Activated CD8-positive, alpha-beta T cell treated with anti-CD3 and anti-CD28 coated beads, Interleukin-2, amount 10 ng/mL, durations not matched to agents 7 days and 5 days (primary cell): ENCODE measurements at places on chromosomes 2 and 18. TPM values are rescaled to one million over a fixed set of nuclear protein-coding genes. Genes with fewer than 3 reads are reported as not detected.

ERMN gene
- total RNA-seq, result 3.2 TPM

DNA sequence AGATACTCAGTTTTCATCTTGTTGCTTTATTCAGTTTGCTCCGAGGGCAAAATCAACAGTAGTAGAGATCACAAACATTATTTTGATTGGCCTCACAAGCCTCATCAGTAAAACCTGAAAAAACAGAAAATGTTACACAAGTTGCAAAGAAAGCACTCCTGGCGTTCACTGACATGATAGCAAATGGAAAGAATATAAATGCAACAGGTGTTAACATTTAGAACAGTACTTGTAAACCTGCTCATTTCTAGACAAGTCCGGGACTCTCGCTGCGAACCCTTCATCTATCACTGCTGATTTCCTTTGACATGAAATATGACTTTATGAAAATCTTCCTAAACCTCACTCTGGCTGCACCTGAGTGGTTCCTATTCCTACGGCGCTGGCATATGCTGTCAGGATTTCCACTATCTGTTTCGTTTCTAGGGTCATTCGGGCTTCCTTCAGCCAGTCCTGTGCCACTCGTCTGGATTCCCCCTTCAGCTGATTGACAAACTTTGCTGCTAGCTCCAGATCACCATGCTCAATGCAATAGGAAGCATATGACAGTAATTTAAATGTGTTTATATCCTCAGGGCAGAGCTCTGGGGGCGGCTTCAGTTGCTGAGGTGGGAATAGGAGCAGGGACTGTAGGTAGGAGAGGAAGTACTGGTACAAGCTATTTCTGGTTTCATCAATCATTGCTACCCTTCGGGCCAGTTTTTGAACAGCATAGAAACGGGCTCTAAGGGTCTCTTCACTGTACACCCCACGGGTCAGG lies 38.1 kb downstream of the PTCD3 start:
- DNase-seq, result no peak

GAD1 gene
- total RNA-seq, result 2.2 TPM

KCNIP3 gene
- total RNA-seq, result not detected

CRYGC gene
- total RNA-seq, result not detected

GRCh38 chr2:69789175-69789721 lies 40.2 kb upstream of the GMCL1 start:
- DNase-seq, result no peak

GRCh38 chr2:38262069-38262871 lies 114.8 kb downstream of the ATL2 start:
- DNase-seq, result no peak

KATNAL2 gene
- 0.76 TPM for total RNA-seq

DNA sequence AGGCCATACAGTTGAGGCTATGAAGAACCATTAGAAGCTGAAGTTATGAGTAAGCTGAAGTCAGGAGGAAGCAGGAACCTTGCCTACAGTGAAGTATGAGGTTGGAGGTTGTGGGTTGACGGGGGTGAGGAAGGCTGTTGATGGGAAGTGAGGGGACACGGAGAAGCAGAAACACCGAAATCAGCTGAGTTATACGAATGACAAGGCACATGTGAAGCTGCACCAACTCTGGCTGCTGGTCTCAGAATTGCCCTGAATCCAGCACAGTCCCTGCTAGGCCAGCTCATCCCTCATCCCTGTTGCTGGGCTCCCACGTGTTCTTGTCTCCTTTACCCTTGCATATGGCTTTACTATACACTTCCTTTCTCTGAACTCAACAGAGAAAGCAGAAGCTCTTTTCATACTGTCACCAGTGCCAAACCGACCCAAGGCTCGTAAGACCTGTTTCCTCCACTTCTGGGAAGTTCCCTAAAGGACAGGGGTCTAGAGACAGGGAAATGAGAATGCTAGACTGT lies 9.2 kb upstream of the TMEM247 start:
- DNase-seq, result no peak

DNA sequence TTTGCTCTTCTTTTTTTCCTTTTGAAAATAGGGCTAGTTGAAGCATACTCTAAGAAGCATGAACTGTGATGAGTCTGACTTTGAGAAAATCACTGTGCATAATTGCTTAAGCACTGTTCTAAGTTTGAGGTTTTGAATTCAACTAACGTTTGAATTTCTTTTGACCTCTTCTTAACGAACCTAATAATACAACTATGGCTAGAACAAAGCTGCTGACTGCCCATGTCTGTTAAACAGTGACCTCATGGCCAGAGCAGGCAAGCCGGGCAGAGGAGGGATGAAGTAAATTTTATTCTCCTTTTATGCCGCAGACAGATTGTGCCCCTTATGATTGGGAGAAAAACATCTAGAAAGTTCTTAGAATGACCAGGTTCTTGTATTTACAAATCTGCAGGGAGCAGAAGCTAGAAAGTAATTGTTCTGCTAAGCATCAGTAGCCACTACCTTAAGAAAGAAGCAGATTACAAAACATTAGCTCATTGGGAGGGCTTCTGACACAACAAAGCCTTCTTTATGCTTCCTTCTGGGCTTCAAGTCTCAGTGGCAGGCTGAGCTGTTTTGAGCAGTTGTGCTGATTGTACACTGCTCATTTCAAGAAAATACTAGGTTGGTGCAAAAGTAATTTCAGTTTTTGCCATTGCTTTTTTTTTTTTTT lies 97.8 kb upstream of the RASGRP3 start:
- no peak for DNase-seq

DNAJC5G gene
- not detected for total RNA-seq

DNA sequence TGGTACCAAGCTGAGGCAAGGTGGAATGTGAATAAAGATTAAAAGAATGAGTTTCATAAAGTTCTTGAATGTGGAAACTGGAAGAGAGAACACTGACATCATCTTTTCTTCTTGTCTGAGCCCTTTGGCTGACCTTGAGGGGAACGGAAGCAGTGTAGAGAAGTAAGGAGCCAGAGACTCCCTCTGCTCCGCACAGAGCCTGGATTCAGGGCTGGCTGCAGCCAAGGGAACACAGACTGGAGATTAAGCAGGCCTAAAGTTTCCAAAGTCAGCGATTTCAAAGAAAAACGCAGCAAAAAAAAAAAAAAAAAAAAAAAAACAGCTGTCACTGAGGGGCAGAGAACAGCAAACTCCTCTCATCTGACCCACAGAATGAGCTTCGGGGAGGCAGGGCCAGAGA lies 19.3 kb upstream of the ALK start:
- no peak for DNase-seq

- no peak for DNase-seq
Observed at GRCh38 chr18:59907172-59907571, 7.4 kb downstream of the PMAIP1 start.

DNA sequence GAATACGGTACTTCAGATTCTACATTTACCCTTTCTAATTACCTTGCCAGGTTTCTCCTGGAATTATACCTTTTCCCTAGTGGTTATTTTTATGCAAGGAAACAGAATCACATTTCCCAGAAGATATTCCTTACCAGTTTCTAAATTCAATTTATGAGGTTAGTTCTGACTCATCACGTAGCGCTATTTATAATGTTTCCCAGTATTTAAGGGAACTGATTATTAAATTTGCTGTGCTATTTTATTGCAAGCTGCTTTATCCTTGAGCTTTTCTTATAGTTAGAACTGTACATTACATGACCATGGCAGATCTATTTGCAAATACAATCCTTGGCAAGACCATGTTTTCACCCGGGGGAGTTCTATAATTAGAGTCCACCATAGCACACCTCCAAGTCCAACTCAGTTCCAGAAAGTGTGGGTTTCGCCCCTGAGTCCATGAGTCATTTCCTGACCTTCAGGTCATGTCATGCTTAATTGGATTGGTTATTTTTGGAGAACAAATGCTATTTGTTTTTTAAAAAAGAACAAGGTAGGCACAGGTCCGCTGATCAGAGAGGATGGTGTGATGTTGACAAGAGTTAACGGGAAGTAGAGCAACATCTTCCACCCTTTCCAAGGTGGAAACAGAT lies 126.6 kb downstream of the ZNF532 start:
- DNase-seq, result no peak

DNA sequence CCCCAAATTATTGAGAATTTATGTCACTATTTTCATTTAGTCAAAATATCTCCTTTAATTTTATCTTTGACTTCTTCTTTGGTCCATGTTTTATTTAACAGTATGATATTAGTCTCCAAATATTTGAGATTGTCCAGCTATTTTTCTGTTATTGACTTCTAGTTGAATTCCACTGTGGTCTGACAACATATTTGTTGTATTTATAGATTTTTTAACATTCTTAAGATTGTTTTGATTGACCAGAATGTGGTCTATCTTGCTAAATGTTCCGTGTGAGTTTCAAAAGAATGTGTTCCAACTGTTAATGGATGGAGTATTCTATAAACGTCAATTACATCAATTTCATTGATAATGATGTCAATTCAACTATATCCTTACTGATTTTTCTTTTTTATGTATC lies 1452.1 kb downstream of the SUCLG1 start:
- no peak for DNase-seq

DNA sequence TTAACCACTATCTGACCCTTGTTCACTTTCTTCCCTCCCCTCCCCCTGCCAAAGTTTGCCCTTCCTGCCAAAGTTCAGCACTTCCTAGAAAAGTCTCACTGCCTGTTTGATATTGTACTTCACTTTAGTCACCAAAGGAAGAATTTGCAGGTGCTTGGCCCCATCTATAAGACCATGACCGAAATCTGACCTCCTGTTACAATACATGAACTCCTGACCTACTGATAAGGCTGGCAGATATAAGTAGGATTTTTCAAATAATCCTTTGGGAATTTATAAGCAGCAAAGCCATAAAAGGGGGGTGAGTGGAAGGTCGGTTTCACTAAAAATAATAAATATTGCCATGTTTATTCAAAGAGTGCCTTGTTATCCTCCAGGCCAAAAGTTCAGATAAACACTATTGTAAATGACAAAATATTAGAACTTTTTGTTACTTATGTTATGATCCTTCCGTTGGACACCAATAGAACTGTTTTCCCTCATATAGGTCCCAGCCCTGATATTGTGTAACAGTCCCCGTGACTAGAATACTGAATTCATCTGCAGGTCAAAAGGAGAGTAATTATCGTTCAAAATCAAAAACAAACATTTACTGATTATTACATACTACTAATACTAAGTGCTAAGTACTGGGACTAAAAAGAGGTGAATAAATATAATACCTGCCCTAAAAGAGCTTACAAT lies 277.6 kb downstream of the EXOC6B start:
- DNase-seq, result no peak

DNA sequence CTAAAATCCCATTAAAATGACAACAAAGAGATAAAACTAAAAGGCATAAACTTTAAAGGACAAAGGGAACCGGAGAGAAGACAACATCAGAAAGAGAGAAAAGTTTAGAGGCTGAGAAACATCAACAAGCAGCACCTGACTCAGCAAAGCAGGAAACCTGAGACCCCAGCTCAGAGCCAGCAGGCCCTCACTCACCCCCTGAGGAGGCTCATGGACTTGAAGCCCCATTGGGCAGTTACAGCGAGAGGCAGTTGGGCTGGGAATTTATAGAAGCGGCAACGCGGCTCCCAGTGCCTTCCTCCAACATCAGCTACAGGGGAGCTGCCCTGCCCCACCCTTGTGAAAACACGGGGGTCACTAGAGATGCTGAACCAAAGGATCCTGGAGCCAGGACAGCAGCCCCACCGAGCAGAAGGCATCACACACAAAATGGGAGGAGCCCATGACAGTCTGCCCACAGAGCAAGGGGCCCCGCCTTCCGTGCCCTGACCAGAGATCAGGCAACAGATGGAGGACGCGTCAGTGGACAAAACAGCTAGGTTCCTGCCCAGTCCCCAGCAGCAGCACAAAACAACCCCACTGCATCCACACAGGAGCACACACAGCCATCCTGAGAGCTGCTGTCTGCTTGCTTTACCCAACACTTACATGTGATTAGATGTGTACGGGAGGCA lies 52.7 kb downstream of the CMPK2 start:
- no peak for DNase-seq

GRCh38 chr2:172404824-172405223 lies 22.6 kb upstream of the ITGA6 start:
- no peak for DNase-seq

TGFA gene
- 0.13 TPM for total RNA-seq

GRCh38 chr2:204272089-204272488 lies 273.2 kb upstream of the PARD3B start:
- DNase-seq, result no peak

ERBB4 gene
- not detected for total RNA-seq

DNA sequence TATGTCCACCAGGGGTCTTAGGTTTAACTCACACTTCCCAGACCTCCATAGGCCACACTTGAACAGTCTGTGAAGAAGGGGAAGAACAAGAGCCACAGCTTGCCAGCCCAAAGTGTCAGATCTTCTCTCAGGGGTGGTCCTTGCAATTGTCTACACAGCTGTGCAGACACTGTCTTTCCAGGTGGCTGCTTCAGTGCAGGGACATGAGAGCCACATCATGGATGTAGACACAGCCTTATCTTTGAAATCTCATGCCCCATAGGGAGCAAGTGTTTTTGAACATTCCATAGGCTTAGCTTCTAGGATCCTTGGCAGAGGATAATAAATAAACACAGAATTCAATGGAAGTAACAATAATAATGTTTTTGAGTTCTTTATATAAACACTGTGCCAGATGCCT lies 6.7 kb downstream of the ZNF407 start:
- no peak for DNase-seq

DNA sequence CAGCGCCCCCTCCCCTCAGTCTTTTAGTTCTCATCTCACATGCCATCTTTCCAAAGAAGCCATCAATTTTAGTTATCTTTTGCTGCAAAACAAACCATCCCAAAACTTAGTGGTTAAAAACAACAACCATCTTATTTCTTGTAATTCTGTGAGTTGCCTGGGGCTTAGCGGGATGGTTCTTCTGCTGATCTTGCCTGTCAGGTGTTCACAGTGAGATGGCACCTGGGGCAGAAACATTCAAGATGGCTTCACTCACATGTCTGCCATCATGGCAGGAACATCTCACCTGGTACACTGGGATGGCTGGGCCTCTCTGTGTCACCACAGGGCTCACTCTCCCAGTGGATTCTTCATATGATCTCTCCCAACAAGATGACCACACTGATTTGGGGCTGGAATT lies 144.5 kb upstream of the MSH6 start:
- DNase-seq, result no peak

- no peak for DNase-seq
Observed at GRCh38 chr2:18588802-18589201, 567 bp downstream of the NT5C1B start.

GRCh38 chr18:23585007-23585871 lies 1.1 kb downstream of the NPC1 start:
- peak; percentile 35 for DNase-seq

GRCh38 chr2:63093502-63093901 lies 42.9 kb downstream of the OTX1 start:
- DNase-seq, result no peak
